ENCODE measurements at places on chromosomes 13 and 19.

DNA sequence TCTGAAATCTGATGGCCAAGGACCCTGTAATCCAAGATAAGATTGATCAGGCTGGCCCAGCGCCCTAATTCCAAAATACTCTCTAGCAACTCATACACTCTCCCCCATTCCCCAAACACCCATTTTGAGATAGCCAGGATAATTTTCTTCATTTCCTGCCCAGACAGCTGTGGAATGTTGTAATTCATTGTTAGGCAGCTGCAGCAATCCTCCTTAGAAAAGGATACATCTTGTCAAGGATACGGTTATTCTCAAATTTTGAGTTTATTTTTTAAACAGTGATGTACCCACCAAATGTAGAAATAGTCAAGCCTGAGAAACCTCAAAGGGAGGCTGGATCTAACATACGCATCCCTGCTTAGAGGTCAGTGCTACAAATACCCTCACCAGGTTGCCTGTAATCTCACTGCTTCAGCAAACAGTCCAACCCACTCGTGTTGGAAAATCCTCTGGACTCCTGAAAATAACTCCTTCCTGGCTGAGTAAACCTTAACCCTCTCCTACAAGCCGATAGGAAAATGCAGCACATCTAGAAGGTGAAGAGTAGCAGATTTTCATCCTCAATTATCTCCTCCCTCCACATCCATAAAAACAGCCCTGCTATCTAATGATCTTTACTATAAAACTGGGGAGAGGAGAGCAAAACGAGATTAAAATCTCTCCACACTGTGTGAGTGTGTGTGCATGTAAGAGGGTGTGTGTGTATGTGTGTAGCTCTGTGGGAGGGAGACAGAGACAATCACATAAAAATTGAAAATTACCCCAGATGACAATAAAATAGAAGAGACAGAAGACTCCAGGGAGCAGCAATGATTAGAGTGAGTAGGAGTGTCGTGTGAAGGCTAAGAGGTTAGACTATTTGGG is 683.1 kb downstream of the DIAPH3 start:
- no peak for DNase-seq

GRCh38 chr19:29450812-29451211 is 75.0 kb upstream of the VSTM2B start:
- peak; percentile 5 for DNase-seq

DNA sequence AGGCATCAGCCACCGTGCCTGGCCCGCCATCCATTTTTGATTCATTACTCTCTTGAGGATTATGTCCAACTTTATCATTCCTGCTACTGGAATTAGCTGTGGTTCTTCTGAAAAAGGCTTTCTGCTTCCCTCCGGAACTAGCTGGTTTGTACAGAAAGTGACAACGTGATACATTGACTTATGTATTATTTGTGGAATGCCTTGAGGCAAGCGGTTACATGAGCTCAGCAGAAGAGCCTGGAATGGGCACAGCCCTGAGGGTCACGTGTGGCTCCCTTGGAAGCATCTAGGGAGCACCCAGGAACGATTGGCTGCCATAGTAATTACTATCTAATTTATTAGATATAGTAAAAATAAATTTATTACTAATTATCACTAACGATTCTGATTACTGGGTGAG is 14.4 kb upstream of the RETN start:
- DNase-seq: no peak

DNA sequence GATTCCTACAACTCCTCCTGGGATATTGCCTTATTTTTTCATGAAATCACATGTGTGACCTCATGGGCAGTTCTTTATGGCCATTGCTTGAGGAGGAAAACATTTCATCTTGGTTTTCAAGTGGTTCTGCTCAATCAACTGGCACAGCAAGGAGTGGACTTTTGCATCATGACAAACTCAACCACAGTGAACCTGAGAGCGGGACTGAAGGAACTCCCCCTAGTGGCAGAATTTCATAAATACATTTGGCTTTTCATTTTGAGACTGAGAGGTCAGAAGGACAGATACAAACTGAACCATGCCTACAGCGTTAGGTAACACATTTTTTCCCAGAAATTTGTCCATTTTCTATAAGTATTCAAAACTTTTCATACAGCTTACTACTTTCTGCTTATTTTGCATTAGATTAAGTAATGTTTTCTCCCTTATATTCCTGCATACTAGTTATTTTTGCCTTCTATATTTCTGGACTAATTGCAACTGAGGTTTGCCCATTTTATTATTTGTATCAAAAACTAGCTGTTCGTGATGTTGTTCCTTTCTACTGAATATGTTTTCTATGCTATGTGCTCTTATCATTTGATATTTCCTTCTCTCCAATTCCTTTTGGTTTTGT is 13.4 kb upstream of the SIGLEC12 start:
- DNase-seq: no peak

DNA sequence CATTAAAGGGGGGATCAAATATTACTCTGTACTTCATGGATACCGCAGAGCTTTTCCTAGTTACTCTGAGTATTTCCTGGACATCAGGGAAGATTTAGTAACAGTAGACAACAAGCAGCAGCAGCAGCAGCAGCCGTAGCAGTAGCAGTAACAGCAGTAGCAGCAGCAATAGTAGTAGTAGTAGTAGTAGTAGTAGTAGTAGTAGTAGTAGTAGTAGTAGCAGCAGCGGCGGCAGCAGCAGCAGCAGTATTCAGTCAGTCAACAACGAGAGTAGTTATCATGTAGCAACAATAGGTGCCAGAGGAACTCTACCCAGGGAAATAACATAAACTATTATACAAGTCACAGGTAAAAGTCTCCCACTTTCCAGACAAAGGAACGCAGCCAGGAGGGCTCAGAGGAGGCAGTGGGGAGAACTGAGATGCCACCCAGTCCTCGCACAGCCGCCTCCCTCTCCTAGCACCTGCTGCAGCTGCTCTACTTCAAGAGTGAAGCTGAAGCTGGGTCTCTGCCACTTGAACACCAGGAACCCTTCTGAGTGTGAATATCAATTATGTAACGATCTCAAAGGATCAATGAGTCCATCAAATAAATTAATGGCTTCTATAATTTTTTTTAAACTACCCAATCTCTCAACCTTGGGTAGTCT is 1.3 kb upstream of the DOCK9 start:
- DNase-seq: no peak

DNA sequence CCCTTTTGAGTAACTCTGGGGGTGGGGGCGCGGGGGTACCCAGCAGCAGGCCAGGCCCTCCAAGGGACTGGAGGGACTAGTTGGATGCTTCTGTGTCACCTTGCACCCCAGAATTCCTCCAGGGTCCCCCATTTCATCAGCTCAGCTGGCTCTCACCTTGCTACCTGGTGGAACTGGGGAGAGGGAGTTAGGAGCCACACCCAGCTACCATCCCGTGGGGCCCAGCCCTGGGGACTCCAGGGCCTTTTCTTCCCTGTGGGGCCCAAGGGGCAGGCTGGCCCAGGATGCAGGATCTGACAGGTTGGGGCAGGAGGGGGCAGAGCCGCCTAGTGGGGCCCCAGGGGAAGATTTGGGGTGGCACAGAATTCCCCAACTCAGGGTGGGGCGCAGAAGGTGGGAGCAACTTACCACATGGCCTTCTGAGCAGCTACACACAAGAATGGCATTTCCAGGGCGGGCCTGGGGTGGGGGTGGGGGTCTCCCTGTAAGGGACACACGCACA is 32.8 kb upstream of the NANOS3 start:
- DNase-seq: no peak

- DNase-seq: no peak
Measured at GRCh38 chr13:104984296-104984818, 1551.1 kb downstream of the EFNB2 start.

All from ecto neural progenitor cell (in vitro differentiated cells).